Activated naive CD8-positive, alpha-beta T cell treated with anti-CD3 and anti-CD28 coated beads for 36 hours (primary cell): ENCODE measurements at places on chromosomes 2 and 18. TPM values are rescaled to one million over a fixed set of nuclear protein-coding genes. Genes with fewer than 3 reads are reported as not detected.

ABCB11 gene
- total RNA-seq: not detected

BMP10 gene
- total RNA-seq: not detected

IL1F10 gene
- not detected for total RNA-seq

DNA sequence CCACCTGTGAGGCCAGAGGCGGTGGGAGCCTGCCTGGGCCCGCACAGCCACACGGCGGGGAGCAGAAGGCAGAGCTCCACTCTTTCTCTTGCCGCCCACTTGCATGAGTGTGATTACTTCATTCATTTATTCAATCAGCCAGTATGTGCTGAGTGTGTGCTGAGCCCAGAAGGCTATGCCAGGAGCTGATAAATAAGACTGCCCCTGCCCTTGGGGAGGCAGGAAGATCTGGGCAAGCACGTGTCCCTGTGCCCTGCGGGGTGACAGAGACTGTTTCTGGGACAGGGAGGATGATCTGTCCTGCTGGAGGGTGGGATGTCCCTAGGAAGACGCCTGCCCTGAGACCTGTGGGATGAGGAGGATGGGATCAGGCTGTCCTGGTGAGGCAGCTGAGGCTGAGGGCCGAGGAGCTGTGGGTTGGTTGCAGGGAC, 250.8 kb downstream of the DYSF start:
- no peak for DNase-seq

- no peak for DNase-seq
These were observed 171.6 kb downstream of the IKZF2 start for GRCh38 chr2:212979799-212980198.

DNA sequence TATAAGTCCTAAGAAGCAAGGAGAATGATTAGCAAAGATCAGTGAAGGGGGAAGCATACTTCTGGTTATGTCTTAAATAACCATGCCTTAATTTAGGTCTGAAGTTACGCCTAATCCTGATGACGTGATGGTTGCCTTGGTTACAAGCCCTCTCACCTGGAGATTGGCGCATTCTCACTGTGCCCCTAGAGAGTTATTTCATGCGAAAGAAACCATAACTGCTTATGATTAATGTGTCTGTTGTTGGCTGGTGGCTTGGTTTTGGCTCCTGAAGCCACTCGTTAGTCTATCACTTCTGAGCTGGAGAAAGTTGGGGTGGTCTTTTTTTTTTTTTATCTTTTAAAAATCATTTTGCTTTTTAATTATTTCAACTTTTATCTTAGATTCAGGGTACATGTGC, 47.0 kb downstream of the TNFRSF11A start:
- no peak for DNase-seq

TACR1 gene
- not detected for total RNA-seq

DNA sequence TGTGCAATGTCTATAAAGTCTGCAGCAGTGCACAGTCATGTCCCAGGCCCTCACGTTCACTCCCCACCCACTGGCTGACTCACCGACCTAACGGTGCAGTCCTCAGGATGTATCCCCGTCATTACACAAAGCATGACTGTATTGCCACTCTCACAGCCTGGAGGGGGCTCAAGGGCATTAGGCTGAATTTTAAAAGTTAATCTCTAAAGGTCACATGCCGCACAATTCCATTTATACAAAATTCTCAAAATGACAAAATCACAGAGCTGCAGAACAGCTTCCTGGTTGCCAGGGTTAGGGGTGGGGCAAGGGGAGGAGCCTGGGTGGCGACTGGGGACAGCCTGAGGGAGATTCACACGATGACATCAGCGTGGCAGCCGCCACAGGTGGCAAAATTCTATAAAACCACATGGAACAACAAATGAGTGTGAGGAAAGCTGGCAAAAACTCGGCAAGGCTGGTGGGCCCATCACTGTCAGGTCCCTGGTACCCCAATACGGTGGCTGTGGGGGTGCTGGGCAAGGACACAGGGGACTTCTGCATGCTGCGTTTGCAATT, 97.6 kb downstream of the NDUFA10 start:
- DNase-seq: peak; percentile 64

- DNase-seq: no peak
These were observed 19.5 kb downstream of the RELCH start for GRCh38 chr18:62206593-62206992.

DNA sequence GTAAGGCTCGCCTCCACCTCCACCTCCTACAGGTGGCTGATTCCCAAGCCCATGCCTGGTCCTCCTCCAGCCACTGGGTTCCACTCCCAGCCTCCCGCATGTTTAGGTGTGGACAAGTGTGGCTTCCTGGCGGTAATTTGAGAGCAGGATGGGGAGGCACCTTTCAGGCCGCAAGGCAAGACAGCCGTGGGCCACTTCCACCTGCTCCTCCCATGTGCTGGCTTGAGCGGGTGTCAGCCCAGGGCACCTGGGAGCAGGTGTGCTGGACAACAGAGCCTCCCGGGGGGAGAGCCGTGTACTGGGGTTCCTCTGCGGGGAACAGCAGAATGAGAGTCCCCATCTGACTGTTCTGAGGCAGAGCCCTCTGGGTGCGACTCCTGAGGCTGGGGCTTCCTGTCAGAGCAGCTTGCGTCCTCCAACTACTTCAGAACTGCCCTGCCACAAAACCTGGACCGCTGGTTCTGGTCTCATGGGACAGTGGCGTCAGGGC, 83.9 kb downstream of the TPO start:
- no peak for DNase-seq

DNA sequence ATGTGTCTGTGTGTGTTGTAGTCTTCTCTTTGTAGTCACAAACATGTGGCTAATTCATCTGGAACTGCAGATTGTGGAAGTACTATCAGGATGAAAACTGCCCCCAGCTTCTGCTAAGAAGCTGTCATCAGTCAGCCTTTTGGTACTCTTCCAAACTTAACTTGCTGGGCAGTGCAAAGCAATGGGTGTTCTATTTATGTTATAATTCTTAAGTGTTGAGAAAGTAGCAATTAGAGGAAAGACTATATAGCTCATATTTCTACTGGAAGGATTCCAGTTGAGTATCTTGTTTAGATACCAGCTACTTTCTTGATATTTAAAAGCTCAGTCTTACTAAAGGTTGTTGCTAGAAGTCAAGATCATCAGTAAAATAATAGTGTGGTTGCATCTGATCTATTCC, 52.1 kb downstream of the SLC38A11 start:
- DNase-seq: no peak

DNA sequence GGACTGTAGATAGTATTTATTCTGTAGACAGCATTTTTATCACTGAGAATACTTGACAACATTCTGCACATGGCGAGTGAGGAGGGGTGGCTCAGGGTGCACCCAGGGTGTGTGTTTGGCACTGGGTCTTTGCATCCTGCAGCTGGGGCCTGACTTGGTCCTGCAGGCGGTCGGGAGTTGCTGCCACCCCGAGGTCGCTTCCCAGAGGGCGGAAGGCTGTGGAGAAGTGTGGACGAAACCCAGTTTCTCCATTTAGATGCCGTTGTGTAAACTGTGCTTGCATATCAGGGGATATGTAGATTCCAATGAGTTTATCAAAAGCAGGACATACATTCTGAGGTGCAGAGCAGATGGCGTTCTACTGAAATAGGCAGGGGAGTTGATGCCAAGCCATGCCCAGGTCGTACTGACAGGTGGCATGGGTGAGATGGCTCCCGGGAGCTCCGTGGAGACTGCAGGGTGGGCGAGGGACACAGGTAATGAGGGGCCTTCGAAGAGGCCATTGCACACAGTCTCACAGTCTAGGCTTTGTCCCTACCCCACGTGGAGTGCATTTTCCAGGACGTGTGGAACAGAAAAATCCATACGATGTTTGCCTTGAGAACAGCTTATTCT, 74.5 kb downstream of the RTP5 start:
- no peak for DNase-seq
